ENCODE measurements at places on chromosomes 13 and 19.

DNA sequence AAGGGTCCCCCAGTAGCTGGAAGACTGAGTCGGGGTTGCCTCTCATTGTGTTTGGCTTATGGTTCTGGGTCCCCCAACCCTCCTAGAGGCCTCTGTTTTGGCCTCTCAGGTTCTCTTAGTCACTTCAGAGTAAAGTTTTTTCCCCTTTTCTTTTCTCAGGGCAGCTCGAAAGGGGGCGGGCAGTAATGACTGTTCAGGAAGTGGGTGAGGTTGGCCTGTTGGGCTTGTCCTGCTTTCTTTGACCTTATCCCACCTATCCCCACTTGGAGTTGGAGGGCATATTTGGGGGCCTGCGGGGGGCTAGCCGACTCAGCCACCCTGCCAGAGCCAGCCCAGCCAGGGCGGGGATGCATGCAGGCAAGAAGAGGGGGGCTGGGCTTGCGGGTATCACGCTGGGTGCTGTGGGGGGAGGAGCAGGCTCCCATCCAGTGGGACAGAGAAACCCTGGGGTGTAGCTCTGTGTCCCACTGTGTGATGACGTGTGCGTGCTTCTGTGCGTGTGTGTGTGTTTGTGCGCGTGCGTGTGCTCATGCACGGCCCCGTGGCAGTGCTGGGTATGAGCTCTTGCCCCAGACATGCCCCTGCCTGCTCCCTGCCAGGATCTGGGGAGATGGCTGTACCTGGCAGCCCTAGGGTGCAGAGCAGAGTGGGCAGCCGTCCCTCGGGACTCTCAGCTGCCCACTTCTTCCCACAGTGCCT is 1.4 kb downstream of the CIC start:
- DNase-seq = peak; percentile 76

DNA sequence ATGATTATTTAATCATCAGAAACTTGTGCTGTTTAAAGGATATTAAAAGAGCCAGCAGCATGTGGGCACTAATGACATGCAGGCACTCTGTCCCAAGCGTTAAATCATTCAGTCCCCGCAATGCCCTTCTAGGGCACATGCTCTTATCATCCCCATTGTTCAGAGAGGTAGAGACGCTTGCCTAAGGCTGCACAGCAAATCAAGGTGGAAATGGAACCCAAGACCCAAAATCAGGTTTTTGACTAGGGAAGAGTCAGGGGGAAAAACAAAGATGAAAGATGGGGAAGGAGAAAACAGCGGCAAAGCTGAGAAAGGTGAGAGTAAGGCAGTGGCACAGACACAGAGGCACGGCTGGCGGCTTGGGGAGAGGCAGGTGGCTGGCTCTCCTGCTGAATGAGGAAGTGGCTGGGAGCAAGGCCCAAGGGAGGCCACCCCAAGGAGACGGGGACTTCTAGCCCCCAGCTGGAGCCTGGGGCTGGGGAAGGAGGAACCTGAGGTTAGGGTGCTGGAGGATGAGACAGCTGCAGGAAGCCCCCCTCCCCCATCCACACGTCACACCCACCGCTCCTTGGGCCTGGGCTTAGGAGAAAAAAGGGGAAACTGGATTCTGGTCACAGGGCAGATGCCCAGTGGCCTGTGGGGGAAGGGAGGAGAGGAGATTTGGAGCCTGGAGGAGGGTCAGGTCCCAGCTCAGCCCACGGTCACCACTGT is 1.0 kb upstream of the TYROBP start:
- DNase-seq = no peak

DNA sequence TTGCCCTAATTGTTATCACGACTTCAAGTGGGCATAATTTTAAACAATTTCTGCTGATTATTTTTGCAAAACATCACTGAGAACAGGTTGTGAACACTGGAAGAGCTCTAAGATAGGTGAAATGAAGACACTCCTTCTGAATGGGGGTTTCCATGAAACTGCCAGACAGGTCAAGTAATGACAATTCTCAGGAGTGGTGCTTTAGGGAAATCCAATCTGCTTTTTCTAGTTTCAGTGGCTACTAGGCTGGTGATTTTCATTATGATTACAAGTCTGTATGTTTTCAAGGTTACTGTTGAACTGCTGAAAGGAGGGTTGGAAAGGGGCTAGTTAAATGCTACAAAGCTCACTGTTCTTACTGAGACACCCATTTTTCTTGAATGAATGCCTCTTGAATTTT is 1724.2 kb downstream of the PCDH9 start:
- DNase-seq = no peak

DNA sequence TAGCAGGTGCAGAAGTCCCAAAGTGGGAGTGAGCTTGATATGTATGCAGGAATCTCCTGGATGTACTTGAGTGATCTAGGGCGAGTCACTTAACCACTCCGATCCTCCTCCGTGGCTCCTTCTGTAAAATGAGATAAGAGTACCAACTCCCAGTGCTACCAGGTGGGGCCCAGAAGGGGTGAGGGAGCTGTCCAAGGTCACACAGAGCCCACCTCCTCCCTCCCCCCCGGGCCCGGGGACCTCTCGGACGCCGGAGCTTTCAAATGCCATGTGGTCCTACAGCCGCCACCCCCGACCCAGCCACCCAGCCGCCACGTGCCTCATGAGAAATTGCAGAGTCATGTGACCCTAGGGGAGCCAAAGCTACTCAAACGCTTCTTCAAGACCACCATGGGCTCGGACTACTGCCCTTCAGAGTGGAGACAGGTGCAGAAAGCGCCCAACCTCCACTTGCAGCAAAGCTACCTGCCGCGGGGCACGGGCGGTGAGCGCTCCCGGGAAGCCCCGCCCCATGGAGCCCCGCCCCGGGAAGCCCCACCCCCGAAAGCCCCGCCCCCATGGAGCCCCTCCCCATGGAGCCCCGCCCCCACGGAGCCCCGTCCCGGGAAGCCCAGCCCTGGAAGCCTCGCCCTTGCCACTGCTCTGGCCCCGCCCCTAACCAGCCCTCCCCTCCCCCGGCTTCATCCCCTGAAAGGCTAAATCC is 10.1 kb upstream of the ZNF358 start:
- peak; percentile 58 for DNase-seq

DNA sequence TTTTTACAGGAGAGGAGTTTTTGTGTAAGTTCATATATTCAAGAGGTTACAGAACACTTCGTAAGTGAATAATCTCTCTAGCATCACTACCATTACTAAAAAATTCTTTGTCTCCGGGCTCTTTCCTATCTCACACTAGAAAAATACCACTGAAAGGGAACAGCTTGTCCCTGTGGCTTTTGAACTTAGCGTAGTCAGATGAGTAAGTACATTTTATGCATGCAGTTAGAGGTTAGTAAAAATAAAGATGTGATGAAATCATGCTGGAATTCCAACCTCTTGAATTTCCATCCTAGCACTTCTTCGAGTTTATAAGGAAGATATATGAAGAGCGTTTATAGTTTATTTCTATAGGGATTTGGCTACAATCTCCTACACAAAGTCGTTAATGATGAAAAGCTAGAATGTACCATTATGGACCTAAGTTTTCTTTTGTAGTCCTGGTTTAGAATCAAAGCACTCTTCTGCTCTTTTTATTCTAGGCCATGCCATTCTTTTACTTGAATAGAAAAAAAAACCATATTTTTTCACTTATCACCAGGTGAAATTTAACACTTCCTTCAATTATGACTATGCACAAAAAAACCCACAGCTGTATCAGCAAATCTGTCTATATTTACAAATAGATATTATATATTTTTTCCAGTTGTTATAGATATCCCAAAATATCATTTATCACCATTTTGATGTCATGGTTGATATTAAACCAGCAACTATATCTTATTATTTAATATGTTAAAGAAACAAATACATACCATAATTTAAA is 139.9 kb upstream of the PCDH9 start:
- no peak for DNase-seq

DNA sequence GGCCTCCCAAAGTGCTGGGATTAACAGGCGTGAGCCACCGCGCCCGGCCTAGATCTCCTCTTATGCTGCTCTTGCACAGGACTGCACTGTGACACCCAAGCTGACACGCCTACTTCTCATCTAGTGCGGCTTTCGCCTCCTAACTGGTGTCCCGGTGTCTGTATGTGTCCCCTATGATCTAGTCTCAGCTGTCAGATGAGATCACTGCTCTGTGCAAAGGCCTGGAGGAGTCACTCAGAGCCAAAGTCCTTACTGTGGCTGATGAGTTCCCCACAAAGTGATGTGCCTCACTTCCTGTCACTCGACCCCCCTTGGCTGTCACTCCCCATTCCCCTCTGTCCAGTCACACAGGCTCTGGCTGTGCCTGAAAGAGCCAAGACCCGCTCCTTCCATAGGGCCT is 2.5 kb downstream of the ZNF556 start:
- DNase-seq = no peak

DNA sequence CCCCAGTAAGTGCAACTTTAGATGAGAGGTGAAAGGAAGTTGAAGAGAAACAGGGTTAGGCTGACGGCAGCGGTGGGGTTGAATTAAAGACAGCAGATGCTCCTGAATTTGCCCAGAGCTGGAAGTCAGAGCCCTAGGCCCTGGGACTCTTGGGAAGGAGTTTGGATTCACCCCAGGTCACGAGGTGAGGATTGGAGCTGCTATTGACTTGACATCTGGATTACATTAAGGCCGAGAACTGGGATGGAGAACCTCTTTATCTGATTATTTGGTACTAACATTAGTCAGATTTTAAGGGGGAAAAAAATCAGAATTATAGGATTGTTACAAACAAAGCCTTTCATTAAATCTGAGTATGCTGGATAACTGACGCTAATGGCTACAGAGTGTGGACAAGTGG is 367.2 kb downstream of the ZNF536 start:
- DNase-seq = no peak

DNA sequence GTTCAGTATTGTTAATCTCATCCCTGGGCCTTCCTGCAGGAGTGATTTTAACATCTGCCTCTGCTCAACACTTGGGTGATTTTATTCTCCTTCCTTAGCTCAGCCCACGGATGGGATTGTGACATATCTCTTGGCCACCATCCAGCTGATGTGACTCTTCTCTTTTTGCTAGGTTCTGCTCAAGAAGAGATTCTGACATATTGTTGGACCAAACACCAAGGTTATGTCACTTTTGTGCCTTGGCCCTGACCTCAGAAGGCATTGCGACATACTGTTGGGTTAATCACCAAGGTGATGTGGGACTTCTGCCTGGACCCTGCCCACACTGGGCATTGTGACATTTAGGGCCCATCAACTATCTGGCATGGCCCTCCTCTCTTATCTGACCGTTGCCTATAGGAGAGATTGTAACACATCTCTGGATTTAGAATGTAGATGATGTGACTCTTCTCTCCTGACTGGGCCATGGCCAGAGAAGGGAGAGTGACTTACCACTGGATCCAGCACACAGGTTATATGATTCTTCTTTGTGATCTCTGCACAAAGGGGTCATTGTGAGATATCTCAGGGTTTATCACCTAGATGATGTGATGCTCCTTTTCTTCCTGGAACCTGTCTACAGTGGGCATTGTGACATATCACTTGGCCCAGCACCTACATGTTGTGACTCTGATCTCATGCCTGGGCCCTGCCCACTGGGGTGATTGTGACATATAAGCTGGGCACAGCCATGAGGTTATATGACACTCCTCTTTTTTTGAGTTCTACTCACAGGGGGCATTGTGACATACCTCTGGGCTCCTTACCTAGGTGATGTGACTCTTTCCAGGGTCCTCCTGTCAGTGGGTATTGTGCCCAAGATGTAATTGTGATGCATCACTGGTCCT is 88.8 kb downstream of the ZNF429 start:
- no peak for DNase-seq

DNA sequence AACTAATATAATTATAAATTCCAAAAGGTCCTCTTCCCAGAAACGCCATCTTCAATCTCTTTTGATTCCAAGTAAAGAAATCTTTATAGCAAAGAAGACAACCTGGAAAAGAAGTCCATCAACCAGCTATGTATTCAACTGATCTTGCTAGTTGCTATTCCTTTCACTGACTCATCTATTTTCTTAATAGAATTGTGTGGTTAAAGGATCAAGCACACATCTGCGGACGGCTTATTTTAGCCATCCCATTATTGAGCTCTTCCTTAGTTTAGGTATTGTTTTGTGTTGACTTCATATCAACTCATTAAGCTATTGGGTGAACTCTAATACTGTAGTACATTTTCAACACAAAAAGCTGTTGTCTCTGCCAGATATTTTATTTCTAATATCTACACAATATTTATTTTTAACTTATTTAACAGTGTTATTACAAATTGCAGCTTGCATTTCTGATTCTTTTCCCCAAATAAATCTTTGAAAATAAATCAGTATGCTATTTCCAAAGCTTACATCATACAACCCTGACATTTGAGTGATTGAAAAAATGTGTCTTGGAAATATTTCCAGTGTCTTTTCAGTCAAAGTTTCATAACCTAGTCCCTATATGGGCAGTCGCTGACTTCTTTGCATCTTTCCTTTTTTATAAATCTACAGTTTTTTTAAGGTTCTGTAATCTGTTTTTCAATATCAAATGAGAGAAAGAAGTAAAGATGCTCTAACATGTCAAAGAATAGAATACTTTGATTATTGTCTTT is 158.8 kb upstream of the SPRY2 start:
- DNase-seq = no peak

GRCh38 chr19:43466793-43467192 is 1.4 kb upstream of the LYPD3 start:
- DNase-seq = no peak

- no peak for DNase-seq
Measured at GRCh38 chr13:97231829-97232196, 9.7 kb downstream of the MBNL2 start.

GRCh38 chr19:51796195-51796679 is 1.3 kb downstream of the FPR3 start:
- no peak for DNase-seq

GRCh38 chr19:21856773-21857514 is 21.0 kb upstream of the ZNF43 start:
- no peak for DNase-seq

DNA sequence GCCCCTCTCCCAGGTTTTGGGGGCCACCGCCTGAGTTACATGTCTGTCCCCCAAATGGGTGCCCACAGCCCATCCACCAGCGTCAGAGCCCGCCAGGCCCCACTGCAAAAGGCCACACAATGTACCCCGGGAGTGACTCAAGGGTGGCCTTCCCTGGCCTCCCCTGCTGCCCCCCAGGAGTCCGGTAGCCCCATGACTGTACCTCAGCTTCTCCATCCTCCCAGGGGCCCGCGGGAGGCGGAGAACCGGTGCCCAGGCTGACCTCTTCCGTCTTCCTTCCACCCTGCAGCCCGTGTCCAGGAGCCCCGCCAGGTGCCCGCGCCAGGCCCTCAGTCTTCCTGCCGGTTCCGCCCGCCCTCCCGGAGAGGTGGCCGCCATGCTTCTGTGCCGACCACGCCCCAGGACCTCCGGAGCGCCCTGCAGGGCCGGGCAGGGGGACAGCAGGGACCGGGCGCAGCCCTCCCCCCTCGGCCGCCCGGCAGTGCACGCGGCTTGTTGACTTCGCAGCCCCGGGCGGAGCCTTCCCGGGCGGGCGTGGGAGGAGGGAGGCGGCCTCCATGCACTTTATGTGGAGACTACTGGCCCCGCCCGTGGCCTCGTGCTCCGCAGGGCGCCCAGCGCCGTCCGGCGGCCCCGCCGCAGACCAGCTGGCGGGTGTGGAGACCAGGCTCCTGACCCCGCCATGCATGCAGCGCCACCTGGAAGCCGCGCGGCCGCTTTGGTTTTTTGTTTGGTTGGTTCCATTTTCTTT is 10.3 kb downstream of the CBARP start:
- DNase-seq = no peak
